PC-9 (cell line): ENCODE measurements at places on chromosomes 12 and 14. TPM values are rescaled to one million over a fixed set of nuclear protein-coding genes. Genes with fewer than 3 reads are reported as not detected.
A peak's percentile ranks its signal among the peaks of the same experiment; 100 is the strongest.

DNA sequence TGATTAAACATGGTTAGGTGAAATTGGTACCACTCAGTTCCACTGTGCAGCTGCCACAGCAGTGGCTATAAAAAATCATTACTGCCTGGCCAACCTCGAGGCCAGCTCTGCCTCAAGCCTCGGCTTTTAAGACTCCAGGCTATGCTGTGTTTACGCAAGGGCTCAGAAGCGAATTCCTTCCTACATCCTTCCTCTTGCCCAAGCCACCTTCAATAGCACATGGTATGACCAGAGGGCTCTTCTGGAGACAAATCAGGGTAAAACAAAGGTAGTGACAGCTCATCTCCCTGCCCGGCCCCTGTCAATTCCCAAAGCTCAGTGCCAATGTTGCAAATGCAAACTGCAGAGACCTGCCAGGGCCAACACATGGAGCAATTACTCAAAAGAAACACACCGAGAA lies 31.9 kb downstream of the NUAK1 start:
- peak; percentile 95 for DNase-seq

The GPR132 gene
- 0.98 TPM in 1 of 2 replicates, not detected in the other for total RNA-seq

DNA sequence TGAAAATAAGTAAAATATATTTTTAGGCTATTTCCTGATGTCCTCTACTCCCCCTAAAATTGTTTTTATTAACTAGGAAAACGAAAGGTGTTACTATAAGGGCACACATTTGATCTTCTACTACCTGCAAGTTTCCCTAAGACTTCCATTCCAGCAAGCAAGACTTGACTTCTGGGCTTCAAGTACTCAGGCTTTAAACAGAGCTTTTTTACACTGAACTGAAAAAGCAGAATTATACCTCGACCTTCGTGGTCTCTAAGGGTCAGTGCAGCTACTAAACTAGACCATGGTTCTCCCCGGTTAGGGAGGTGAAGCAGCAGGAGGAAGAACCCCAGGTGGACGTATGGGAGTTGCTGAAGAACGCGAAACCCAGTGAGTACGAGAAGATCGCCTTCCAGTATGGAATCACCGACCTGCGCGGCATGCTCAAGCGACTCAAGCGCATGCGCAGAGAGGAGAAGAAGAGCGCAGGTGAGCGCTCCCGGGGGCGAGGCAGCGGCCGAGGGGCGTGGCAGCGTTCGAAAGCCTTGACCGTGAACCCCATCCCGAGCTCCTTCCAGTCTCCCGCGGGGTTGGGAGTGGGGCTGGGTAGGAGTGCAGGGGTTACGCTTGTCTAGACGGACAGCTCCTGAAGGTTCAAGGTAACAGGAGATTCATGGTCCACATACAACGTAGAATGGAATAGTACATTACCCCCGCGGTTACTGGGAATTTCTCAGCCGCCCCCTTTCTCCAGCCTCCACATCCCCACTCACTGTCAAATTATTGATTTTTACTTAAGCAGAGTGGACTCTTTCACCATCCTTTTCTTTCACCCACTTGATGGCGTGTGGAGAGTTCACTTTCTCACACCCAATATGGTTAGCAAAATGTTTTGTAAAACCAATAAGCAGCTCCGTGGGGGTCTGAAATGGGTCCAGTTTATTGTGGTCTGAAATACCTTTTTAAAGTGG lies 47.6 kb downstream of the MYBPC1 start:
- no peak for DNase-seq

GRCh38 chr12:49689237-49689636 lies 18.0 kb downstream of the FMNL3 start:
- no peak for DNase-seq

DNA sequence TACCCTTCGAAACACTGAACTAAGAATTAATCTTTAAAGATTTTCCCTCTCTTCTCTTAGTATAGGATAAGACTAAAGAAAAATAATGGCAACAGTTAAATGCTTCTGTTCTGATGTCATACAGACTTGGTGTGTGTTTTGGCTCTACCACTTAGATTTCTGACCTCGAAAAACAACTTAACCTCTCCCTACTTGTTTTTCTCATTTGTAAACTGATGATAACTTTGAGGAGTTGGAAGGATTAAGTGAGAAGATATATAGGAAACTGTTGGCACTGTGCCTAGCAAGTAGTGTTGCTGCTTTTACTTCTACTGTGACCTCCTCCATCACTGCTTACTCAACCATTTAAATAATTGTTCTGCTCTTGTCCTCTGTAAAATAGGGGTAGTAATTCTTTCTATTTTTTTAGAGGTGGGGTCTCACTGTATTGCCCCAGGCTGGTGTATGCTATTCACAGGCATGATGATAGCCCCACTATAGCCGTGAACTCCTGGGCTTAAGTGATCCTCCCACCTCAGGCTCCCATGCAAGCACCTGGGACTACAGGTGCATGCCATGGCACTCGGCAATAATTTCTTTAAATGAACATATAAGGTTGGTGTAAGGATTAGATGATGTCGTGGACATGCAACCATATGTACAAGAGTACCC lies 22.4 kb downstream of the PALS1 start:
- DNase-seq, result no peak

The PRR4 gene
- total RNA-seq, result 5.1 and 7.1 TPM in 2 replicates

The C14orf93 gene
- total RNA-seq, result 13.3 and 13.9 TPM in 2 replicates
